ENCODE measurements at places on chromosomes 1 and 21.

DNA sequence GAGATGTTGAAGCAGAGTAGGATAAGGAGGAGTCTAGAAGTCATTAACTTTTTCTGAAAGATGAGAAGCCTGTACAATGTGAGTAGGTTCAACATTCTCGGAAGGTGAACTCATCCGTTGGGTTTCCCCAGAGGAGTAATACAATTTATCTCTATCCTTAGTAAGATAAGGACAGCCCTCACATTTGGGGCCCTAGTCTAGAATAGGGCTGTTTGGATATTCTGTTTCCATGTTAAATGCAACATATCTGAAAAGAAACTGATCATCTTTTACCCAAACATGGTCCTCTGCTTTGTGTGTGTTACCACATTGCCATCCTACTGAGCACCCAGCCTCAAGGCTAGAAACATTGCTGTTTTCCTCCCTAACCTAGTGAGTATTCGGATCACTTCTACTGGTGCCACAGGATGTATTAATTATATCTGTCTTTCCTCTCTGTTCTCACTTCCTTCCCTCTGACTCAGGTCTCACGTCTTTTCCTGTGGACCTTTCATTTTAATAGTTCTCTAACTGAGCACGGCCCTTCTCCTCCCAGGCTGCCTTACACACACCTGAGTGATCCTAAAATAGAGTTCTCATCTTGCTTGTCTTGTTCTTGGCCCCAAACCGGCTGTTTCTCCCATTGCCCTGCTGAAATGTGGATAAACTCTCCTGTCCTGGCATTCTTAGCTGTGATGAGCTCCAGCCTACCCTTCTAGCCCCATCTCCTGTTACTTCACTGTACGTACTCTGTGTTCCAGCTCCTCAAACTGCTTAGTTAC is 91.7 kb downstream of the CDC14A start:
- DNase-seq, result no peak

GRCh38 chr1:155261493-155261851 is 688 bp downstream of the SCAMP3 start:
- DNase-seq, result no peak

DNA sequence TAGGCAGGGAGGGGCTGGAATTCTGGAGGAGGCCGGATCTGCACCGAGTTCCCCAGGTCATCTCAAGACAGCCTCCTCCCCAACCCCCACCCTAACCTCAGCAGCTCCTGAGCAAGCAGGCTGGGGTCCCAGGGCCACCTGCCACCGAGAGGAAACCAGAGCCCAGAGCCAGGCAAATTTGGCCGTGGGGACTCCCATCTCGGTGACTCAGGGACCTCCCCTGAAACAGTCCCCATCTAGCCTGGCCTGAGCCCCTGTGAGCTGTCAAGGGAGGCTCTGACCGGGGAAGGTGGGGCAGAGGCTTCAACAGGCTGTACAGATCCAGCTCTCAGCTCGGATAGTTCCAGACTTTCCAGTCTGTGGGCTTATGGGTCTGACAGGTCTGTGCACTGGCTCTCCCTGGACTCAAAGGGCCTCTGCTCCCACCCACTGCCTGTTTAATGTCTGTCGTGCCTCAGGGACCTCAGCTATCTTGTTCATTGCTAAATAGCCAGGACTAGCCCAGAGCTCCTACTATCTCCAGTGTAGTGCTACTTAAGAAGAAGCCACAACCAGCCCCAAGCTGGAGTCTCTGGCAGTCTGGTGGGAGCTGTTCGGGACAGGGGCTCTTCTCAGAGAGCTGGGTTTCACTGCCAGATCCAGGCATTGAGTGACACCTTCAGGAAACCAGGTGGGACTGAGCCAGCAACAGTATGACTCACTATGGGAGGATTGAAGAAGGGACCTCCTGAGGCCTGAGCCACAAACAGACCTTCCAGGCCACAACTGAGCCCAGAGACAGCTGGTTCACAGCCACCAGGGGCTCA is 25.6 kb downstream of the MATN1 start:
- DNase-seq, result no peak

DNA sequence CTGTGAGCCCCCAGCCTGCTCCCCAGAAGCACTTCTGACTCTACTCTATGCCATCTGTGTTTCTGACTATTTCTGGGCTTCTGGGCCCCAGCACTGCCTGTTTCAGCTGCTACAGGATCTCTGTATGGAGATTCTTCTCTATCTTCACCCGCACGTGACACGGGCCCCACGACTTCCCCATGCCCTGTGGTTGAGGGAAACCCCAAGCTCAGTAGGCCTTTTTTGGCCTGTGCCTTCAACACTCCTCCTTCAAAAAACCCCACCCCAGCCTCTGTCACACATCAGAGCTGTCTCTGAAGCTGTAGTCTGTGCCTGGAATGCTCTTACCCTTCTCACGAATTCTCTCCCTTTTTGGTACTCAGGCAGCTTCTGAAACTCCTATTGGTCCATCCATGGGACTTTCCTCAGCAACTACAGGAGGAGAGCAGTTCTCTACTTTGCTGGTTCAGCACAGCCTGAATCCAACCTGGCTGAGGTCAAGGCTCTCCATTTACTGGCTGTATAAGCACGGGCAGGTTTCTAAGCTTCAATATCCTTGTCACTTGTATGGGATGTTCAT is 2.0 kb upstream of the NID1 start:
- DNase-seq, result no peak

- no peak for DNase-seq
Observed at GRCh38 chr1:206734499-206735142, 36.0 kb upstream of the IL19 start.

- peak; percentile 52 for DNase-seq
Observed at GRCh38 chr1:20494609-20495311, 8.8 kb upstream of the CAMK2N1 start.

- no peak for DNase-seq
Observed at GRCh38 chr1:233355841-233356704, 28.5 kb downstream of the MAP3K21 start.

DNA sequence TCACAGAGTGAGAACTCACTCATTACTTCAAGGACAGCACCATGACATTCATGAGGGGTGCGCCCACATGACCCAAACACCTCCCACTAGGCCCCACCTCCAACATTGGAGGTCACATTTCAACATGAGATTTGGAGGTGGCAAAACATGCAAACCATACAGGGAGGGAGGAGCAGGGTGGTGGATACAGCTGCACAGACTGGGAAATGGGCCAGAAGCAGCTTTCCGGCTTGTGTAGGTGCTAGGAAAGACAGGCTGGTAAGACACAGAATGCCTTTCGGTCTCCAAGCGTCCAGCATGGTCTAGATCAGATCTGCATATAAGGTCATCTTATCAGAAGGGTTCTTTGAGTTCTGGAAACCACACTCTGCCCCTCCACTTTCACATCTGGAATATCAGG is 35.1 kb upstream of the TINAGL1 start:
- DNase-seq, result no peak

- no peak for DNase-seq
Observed at GRCh38 chr1:5915587-5916571, 76.3 kb downstream of the NPHP4 start.

DNA sequence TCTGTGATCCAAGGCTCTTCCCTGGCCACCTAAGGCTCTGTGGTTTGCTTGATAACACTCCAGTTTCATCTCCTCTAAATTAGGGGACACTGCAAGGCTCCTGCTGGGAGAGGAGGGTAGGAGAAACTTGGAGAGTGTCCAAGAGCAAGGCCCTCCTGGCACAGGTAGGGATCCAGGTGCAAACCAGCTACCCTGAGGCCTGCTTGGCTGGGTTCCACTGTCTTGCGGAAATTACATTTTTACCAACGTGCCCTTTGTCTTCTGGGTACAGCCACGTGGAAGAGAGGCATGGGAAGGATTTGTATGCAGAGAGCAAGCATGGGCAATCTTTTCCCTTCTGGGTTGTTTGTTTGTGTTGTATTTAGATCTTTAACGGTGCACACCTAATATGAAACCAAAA is 132.5 kb downstream of the PRDM2 start:
- no peak for DNase-seq

GRCh38 chr1:184770181-184770979 is 15.7 kb upstream of the EDEM3 start:
- no peak for DNase-seq

DNA sequence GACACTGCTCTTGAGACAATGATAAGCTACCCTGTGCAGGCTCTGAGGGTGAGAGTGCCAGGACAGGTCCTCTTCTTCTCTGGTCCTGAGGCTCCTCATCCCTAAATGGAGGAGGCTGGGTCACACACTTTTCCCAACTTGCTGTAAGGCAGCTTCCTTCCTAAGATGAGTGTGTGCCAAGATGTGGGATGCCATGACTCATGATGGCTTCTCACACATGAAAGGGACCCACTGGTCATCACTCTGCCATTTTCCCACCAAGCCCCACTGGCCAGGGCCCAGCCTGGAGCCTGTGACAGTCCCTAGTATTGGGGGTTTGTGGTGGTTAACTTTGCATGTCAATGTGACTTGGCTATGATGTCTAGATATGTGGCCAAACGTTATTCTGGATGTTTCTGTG is 54.4 kb downstream of the CNIH3 start:
- DNase-seq, result no peak

DNA sequence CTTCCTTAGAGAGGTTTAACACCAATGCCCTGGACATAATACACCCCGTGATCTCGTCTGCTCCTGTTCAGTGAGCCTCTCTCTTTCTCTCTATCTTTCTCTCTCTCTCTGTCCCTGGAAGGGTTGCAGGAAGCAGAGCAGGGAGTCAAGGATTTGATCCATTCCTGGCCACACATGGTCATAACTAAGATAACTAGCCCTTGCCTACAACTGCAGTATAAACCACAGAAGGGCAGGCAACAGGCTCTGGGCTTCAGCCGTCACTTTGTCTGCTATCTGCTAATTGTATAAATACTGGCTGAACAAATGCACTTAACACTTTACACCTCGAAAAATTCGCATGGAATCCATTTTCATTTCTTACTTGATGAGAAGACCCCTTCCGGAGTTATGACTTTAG is 357.5 kb upstream of the RUNX1 start:
- DNase-seq, result no peak

GRCh38 chr1:207396168-207396746 is 57.9 kb upstream of the CR2 start:
- no peak for DNase-seq

- DNase-seq, result no peak
Observed at GRCh38 chr1:157195521-157196244, 57.5 kb upstream of the ETV3 start.

GRCh38 chr1:48661726-48662463 is 114.8 kb downstream of the BEND5 start:
- no peak for DNase-seq

GRCh38 chr1:182795563-182796228 is 6.1 kb downstream of the NPL start:
- no peak for DNase-seq

DNA sequence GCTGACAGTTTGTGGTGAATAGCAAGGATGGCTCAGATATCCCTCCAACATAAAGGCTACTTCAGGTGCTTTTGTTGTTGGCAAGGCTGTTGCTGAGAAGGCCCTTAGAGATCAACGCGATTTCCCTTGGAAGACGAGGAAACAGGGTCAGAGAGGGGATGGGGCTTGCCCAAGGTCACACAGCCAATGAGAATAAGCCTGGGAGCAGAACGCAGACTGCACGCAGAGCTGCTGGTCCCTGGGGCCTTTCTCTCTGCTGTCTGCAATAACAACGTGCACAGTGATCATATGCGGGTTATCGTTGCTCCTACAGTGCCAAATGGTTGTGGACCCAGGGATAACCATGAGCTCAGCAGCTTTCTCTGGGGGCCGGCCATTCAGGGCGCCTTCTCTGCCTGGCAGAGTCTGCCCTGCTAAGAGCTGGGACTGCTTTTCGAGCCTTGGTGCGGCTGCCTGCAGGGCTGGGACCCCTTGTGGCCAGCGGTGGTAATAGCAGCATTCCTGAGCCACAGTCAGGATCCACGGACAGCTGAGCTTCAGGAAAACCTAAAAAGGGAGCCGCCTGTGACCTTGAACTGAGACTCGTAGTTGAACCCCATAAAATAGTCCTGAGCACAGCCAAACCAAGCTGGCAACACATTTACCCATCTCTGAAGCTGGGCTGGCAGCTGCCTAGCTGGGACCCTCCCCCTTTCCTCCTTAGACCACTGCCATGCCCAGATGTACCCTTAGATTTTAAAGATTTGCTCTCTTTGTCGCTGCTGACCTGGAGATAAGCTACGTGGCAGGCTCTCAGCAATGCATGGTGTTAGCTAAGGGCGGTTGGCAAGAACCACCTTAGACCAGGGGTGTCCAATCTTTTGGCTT is 39.8 kb downstream of the HTR6 start:
- peak; percentile 25 for DNase-seq

DNA sequence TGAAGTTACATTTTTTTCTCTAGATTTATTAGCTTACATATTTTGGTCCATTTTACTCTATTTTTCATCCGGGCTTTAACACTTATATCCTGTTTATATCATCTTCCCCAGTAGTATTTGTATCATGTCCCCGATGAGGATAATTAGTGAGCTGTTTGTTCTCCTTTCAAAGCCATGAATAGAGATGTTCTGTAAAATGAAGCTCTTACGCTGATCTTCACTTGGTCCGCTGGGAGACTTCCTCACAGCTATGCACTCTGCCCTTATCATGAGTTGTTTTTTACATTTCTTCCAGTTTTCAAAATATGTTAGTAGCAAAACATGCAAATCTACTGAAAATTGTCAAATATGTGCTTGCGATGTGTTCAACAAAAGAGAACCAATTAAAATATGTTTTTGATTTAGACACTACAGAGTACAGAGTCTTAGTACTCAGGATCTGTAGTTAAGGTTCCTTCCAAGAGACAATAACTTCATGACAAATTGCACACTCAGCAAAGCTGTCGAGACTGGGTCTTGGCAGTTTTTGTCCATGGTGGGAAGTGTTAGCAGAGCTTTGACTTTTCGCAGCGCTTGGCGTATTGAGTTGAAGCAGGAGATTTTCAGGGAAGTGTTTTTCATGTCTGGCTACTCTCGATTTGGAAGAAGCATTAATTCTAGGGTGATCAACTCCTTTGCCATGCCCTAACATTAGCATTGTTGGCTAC is 292.0 kb upstream of the ADAMTS5 start:
- DNase-seq, result no peak

- DNase-seq, result no peak
Observed at GRCh38 chr1:50973875-50974617, 4.0 kb downstream of the CDKN2C start.

- no peak for DNase-seq
Observed at GRCh38 chr1:235326719-235327558, 1.0 kb downstream of the ARID4B start.

DNA sequence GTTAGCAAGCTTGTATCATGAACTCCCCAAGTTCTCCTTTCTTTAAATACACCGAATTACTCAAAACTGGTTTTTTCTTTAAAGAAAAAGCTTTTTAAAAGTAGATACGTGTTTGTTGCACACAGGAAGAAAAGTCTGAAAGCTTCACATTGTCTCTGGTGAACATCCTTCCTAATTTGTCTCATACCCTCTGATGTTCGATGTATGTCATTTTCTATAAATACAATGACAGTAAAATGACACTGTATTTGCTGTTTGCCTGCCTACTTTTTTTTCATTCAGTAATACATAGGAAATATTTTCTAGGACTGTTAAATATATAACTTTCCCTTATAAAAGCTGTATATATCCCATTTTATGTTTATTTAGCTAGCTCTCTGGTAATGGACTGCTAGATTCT is 153.9 kb downstream of the GALNT2 start:
- DNase-seq, result no peak

DNA sequence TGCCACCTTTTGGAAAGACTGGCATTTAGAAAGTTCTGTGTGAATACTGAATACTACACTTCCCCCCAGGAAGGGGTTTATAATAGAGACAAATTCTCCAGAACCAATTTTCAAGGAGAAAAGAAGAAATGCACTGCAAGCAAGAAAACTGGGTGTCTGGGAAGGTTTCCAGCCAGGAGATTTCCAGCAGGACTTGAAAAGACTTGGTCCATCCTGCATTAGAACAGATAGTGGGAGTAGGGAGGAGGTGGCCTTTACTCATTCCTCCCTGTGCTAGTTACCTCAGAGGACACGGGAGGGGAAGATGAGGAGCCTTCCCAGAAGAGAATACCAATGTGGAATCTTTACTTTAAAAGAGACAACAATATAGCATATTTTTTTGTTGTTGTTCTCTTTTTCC is 52.4 kb downstream of the FAM78B start:
- no peak for DNase-seq
